DMS79 treated with DMSO at 0.1 percent for 48 hours (cell line): ENCODE measurements at places on chromosomes 11 and 22.
A peak's percentile ranks its signal among the peaks of the same experiment; 100 is the strongest.

DNA sequence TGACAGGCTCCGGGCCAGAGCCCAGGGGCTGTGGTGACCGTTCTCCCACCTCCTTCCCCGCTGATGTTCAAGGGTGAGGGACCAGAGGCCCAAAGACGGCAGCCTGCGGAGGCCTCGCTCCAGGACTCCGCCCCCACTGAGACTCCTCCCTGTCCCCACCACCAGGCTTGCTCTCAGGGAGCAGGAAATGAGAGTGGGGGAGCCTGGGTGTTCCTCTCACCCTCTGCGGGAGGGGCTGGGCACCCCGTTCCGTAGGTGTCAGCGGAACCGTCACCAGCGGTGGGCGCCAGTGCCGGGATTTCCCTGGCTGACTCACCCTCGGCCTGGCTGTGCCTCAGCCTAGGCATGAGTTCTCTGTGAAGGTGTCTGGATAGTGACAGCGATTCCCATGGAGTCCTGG is 15.7 kb downstream of the DAGLA start:
- DNase-seq = no peak

DNA sequence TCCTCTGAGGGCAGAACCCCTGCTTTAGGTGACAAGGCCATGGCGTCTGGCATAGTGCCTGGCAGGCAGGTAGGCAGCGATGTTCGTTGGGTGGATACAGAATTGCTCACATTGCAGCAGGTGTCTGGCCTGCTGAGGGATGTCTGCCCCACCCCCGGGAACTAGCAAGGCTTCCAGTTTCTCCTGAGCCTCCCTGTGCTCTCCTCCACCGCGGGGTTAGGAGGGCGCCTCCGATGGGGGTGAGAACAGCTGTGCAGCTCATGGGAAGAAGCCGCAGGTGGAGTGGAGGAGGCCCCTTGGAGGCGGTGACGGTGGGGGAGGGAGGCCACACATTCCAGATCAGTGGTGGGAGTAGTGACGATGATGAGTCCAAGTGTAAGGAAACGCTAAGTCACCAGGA is 48.3 kb upstream of the JAM3 start:
- DNase-seq = no peak

- no peak for DNase-seq
Observed at GRCh38 chr11:134574425-134574824, 162.4 kb upstream of the B3GAT1 start.

- no peak for DNase-seq
Observed at GRCh38 chr11:2777386-2777785, 77.6 kb upstream of the KCNQ1OT1 start.

- no peak for DNase-seq
Observed at GRCh38 chr11:977830-978720, 52.4 kb downstream of the AP2A2 start.

DNA sequence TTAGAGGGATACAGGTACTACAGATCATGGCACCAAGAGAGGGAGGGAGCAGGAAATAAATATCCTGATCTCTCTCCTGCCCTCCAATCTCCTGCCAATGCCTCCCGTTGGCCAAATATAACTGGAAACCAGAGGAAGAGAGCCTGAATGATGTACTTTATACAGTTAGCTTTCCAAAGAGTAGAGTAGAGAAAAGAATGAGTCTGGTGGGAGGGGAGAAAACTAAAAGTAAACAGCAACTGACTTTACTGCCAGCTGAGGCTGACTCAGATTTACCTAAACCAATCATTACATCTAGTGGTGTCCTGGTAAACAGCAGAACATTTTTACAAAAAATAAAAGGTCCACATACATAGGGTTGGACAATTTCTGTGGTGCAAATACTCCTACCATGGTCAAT is 5.1 kb downstream of the MPZL3 start:
- no peak for DNase-seq

- peak; percentile 74 for DNase-seq
Observed at GRCh38 chr22:50525104-50525857, at the start of gene SCO2. Gene SCO2 (minus strand): TSS chr22:50525598. CDS start chr22:50524411, 1,187 bp downstream.

DNA sequence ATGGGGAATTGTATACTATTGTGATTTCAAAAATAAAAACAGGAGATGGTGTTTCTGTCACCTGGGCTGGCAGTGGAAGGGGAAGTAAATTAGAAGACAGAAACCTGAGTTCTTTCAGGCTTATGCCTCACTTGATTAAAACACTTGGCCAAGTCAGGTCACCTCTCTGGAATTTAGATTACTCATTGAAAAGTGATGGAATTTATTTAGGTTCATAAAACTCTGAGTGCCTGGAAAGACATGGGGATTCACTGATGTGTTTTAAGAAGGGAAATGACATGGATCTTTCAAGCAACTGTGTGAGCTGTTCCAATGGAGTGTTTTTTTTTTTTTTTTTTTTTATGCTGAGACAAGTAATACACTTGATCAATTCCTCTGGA is 400.1 kb downstream of the TMEM135 start:
- DNase-seq = no peak
